ENCODE measurements at places on chromosomes 1 and 21.
A peak's percentile ranks its signal among the peaks of the same experiment; 100 is the strongest.

DNA sequence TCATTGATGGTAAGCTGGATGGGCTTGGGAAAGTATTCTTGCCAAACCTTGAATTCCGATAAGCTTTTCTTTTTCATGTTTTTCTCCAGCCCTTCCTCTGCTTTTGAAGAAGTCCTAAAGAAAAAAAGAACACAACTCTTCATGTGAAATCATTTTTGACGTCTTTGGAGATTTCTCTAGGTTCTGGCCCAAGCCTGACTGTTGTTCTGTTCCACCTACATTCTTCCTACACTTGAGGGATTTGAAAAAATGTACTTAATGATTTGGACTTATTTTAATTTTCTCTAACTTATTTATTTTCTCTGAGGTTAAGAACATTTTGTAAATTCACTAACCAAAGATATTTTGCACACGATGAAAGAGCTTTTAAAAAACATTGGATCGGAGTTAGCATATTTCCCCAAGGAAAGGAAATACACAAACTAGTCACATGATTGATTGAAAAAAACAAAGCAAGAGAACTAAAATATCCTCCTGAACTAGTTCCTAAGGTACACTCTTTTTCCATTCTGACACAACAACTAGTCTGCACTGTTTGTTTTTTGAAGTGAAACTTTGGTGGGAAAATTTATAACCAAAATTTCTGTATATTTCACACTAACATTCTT, 82.3 kb downstream of the LTN1 start:
- no peak for DNase-seq

DNA sequence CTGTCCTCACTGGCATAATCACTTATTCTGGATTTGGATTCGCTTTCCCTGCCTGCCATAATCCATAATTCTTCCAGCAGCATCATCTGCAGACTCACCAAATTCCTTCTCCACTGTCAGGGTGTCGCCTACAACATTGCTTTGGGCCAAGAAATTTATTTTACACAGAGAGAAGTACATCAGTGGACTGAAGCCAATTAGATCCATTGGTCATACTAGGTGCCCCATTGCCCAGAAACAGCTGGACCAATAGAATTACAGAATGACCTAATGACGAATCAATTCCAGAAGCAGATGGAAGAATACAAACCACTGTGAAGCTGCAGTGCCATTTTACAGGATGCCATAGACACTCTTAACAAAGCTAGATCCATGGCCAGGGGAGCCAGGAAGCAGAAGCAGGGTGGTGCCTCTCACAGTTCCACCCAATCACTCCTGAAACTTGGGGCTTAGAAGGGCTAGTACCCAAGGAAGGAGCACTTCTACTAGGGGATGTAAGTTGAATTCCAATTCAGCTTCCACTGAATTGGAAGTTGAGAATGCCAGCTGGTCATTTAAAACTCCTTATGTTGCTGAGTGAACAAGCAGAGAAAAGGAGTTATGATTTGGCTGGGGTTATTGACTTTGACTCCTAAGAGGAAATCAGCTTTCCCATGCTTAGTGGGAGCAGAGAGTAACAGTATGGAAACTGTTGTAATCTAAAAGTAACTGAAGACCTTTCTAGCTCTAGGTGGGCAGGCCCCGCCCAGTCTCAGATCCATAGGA, 44.0 kb downstream of the EDN2 start:
- no peak for DNase-seq

DNA sequence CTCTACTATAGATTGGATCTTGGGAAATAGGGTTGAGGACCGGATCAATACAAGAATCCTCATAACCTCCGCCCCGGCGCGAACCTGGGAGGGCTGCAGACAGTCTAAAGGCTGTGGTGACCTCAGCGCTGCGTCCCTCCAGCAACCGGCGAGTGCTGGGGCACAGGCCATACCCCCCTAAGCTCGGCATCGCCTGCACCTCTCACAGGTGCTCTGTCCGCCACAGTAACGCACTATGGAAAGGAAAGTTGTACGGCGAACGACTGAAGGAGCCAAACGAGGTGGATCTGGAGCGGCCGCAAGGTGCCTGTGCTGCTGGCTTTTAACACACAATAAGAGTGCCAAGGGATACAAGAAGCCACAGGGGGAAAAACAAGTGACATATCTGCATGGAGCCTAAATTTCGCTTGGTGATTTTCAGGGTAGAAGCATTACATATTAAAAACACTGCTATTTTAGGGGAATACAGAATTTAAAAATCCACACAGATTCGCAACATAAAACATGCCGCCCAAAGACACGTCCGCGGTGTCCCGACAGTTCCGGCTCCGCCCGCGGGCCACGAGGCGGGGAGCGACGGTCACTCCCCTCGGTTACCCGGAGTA, 1.4 kb upstream of the RBM15 start:
- peak; percentile 34 for DNase-seq

DNA sequence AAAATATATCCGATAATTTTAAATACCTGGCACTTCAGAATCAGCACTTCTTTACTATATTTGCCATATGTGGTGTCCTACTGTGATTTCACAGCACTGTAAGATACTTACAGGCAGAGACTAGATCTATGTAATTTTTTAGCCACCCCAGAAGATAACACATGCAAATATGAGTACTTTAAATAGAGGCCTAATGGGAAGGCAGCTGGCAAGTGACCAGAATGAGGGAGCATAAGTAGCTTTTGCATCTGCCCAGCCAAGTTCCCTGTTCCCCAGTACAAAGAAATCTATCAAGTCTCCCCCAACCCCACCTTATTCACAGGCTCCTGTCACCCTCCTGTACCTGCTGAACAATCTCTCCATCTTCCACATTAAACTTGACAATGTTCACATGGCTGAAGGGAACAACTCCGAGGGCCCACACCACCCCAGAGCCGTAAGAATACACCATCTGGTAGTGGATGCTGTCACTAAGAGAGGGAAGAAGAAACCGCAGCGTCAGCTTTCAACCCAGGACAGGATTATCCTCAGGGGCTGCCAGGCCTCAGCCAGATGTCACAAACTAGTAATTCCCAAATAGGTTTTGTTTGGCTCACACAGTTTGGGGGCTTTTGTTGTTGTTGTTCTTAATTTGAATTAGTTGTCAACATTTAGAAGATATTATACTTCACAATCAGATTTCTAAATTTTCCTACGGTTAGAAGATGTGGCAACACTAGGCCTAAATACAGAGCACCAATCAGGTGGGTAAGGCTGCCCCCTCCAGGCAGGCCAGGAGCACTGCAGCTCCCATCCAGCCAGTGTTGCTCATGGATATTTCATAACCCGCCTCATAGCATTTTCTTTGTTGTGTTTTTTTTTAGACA, 10.4 kb downstream of the EMC1 start:
- peak; percentile 74 for DNase-seq

GRCh38 chr1:202965422-202965821, 1.6 kb downstream of the CYB5R1 start:
- DNase-seq, result no peak

GRCh38 chr1:227887697-227888403, 59.9 kb downstream of the WNT9A start:
- DNase-seq, result no peak

GRCh38 chr21:15421441-15421881, 308.3 kb upstream of the USP25 start:
- DNase-seq, result no peak

DNA sequence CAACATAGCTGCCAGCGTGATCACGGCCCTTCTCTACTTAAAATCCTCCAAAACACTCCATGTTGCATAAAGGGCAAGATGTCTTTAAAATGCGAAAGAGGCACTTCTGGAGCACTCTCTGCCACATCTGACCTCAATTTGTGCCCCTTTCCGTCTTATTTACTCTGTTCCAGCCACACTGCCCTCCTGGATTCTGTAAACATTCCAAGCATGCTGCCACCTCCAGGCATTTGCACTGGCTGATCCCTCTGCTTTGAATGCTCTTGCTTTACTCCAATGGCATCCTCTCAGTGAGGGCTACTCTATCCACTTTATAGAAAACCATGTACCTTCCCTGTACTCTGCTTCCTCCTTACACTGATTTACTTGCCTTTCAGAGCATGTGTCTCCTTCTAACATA, 5.3 kb upstream of the RGS7 start:
- DNase-seq, result no peak

- DNase-seq, result no peak
Observed at GRCh38 chr1:19354531-19354981, 42.4 kb downstream of the SLC66A1 start.

DNA sequence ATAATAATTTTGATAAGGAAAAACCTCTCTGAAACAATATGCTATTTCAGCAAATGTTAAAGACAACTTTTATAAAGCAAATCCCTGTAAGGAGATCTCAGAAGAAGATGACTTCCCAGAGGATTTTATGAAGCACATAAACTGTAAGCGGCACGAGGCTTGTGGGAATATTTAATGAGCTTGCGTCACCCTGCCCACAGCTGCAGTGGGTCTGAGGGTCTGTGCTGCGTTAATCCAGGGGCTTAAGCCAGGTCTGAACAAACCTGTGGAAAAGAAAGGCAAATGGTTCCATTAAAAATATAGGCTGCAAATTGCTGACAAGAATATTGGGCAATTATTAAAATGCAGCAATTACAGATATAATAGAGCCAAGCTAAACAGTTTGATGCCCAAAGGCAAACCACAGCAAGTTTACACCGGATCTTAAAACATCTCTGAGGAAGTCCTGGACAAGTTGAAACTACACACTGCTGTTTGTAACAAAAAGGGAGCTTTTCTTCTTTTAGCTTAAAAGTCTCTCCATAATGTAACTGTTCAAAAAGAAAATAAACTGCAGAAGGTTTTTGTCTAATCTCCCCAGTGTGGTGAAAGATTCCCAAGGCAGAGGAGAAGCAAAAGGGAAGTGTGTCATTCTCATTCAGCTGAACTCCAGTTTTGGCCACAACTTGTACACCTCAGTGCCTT, 21.8 kb downstream of the TGFBR3 start:
- DNase-seq, result no peak

GRCh38 chr21:26844258-26845065, 747 bp downstream of the ADAMTS1 start:
- no peak for DNase-seq

- no peak for DNase-seq
Observed at GRCh38 chr1:244159646-244160045, 108.6 kb downstream of the ZBTB18 start.

DNA sequence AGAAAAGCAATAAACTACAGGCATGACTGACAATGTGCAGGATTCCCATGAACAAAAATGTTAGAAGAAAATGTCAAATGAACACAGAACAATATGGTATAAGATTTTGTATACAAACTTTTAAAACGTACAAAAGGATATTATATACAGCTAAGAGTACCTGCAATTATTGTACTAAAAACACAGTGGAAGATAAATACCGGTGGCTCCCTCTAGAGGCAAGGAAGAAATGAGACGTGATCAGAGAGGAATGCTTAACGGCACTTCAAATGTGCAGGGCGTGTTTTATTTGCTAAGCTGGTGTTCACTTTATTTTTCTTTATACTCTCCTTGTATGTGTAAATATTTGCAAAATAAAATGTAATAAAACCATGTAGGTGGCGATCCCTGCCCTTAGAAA, 191.8 kb upstream of the SAMSN1 start:
- DNase-seq, result peak; percentile 29

DNA sequence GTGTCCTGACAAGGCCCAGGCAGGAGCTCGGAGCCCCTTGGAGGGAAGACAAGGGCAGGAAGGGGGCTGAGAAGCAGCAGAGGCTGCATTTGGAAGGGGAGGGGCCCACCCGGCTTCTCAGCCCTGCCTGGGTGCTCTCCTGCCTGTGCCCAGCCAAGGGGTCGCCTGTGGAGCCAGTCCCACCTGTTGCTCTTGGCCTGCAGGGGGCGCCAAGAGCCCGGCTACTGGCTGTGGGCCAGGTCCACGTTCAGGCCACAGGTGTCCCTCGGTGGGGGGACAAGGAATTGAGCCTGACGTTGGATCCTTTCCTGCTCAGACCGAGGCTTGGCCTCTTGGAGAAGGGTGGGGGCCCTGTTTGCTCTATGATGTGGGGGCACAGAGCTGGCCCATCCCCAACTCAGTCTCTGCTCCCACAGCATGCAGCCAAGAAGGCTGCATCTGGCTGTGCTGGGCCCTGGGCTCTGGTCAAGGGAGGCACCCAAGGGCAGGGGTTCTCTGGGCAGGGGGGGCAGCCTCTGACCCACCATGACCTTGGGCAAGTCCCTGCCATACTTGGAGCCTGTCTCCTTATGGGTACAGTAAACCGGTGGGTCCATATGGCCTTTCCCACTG, 10.9 kb downstream of the WNT4 start:
- peak; percentile 49 for DNase-seq

GRCh38 chr21:40610345-40610744, 236.6 kb downstream of the DSCAM start:
- no peak for DNase-seq

DNA sequence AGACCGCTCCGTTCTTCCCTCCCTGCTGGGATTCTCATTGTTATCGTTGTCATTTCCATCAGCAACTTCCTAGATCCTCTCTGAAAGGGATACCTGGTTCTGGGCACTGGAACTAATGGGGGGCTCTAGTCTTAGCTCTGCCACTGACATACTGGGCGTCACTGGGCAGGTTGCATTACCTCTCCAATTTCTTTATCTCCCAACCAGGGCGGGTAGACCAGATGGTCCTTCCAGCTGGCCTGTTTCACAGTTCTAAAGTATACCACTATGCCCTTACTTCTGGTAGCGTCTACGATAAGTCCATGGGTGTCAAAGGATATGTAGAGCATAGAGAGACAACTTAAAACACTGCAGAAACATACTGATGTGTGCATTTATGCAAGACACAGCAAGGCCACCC, 1.4 kb downstream of the GPR37L1 start:
- no peak for DNase-seq

DNA sequence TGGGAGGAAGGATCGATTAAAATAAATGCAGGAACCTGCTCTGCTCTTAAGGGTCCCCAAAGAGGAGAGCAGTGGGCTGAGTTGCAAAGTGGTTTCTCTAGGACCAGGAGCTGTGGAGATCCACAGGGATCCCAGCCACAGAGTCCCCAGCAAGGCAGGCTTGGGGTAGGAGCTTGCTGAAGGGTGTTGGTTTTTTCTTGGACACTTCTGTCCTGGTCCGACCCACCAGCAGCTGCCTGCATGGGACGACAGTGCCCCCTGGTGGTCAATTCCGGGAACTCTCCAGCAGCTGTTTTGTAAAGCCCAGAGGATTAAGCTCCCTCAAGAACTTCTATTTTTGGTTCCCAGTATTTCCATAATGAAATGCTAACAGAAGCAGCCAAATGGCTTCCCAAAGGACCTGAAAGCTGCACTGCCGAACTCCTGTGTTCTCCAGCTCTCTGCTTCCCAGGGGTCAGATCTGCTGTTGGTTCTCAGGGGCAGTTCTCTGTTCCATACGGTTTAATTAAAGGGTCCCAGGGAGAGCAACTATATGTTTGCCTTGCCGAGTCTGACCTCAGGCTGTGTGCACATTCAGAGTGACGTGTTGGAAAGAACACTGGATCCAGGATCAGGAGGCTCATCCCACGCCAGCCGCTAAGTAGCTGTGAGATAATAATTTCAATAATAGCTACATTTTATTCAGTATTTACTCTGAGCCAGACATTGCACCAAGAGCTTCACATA, 23.2 kb downstream of the NENF start:
- DNase-seq, result peak; percentile 84

DNA sequence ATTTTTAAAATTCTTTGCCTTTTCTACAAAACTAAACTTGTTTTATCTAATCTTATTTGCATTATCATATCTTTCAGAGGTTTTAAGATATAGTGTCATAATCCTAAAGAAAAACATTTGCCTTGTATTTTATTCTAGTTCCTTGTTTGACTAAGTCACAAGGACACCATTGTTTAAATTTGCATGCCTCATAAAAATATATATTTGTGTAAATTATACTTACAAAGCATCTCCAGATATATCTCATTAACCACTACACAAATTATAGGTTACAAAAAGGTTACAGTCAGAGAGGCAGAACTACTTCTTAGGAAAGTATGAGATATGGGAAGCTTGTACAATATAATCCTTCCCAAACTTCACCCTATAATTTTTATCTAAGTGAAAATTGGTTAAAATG, 4.2 kb upstream of the RGS13 start:
- no peak for DNase-seq

GRCh38 chr21:37557261-37557950, 190.8 kb downstream of the DYRK1A start:
- no peak for DNase-seq

Data from activated CD4-positive, alpha-beta T cell treated with anti-CD3 and anti-CD28 coated beads, Interleukin-2, amount 50 U/mL, for 1 hour (primary cell).